NCI-H1105 treated with DMSO at 0.1 percent for 48 hours (cell line): ENCODE measurements at places on chromosomes 3 and 15.

- no peak for DNase-seq
These were observed 31.4 kb upstream of the CTNNB1 start for GRCh38 chr3:41167722-41168497.

GRCh38 chr3:72739531-72740466 is 108.4 kb downstream of the SHQ1 start:
- DNase-seq, result no peak

- no peak for DNase-seq
These were observed 226.6 kb upstream of the TLE3 start for GRCh38 chr15:70324001-70324974.

GRCh38 chr3:151169262-151169947 is 33.6 kb downstream of the GPR171 start:
- no peak for DNase-seq

DNA sequence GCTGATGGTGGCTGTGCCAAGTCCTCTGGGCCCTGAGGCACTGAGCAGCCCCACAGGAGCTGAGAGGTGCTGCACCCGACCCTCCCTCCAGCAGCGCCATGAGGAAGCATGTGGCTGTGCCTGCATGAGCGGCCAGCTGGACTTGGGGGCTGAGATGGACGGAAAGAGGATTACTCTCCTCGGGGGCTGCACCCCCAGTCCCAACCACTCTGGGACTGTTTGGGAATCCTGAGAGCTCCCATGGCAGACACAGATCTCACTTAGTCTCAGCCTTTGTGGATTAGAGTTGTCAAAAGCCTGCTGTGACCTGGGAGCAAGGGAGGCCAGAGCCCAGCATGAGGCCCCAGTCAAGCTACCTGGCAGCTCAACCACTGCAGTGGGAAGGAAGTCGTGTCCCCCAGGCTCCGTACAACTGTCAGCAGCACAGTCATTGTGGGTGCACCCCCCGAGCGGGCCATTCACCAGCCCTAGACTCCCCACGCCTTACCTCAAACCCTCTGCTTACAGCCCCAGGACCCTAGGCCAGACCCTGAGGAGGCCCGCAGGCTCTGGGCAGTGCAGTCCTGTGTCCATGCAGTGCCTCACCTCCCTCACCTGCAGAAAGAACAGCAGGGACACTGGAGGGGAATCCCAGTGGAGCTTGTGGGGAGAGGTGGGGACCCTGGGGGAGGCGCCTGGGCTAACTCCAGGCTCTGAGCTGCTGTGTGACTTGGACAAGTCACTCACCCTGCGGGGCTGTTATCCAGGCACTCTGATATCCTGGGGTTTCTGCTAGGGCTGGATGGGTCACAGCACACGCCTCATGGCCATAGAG is 17.1 kb downstream of the PRR23E start:
- no peak for DNase-seq

- DNase-seq, result no peak
These were observed 79.6 kb downstream of the SOX2 start for GRCh38 chr3:181791056-181791955.

- DNase-seq, result no peak
These were observed 3.0 kb downstream of the KLF13 start for GRCh38 chr15:31329640-31330010.

GRCh38 chr3:182438398-182438797 is 354.9 kb upstream of the ATP11B start:
- DNase-seq, result no peak

GRCh38 chr15:69288531-69289341 is 10.0 kb upstream of the PAQR5 start:
- no peak for DNase-seq

- no peak for DNase-seq
These were observed 1007.2 kb upstream of the ALCAM start for GRCh38 chr3:104359546-104359945.

DNA sequence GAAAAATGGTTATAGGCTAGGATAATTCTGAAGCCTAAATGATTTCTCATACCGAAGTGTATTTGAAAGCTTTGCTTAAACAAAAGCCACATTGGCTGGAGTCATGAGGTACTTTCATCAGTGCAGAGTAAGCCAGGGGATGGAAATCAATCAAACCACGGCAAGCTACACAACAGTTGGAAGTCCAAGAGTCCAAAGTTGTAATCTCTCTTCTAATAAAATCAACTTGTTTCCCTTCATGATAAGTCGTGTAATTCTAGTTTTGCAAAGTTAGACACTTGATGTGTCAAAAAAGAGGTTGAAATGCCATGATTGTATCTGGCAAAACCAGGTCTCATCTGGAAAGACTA is 250.5 kb upstream of the VEPH1 start:
- no peak for DNase-seq

- DNase-seq, result no peak
These were observed 45.2 kb upstream of the CCDC80 start for GRCh38 chr3:112685956-112686799.

DNA sequence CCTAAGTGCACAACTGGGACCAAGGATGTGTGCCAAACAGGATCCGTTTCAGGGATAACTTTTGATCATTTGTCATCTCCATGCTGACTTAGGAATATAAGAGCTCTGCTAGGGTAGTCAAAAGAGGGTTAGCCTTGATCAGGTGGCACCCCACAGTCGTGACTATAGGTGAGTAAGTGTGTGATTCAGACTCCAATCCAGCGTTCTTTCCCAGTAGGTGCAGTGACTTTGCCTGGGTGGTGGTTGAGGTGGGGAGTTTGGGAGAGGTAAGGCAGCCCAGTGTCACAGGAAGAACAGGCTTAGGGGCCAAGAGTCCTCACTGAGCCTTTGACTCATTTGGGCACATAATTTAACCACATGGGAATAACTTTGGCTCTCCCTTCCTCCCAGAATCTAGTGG is 51.0 kb downstream of the CHDH start:
- no peak for DNase-seq

DNA sequence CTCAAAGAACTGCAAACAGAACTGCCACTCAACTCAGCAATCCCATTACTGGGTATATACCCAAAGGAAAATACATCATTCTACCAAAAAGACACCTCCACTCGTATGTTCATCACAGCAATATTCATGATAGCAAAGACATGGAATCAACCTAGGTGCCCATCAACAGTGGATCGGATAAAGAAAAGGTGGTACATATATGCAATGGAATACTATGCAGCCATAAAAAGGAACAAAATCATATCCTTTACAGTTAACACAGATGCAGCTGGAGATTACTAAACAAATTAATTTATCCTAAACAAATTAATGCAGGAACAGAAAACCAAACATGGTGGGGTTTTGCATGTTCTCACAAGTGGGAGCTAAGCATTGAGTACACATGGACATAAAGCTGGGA is 27.3 kb downstream of the MGLL start:
- DNase-seq, result no peak

DNA sequence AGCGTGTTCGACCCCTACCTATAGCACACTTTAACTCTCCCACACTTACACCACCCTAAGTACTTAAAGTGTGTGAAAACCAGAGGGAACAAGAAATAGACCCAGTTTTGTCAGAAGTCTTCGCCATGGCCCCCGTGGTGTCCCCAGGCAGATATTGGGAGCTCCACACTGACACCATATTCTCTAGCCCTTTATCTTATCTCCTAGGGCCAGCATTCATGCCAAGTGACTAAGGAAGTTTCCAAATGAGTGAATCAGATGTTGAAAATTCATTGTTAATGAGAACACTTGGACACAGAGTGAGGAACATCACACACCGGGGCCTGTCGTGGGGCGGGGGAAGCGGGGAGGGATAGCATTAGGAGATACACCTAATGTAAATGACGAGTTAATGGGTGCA is 31.8 kb downstream of the P3H2 start:
- DNase-seq, result no peak

- DNase-seq, result no peak
These were observed 38.7 kb downstream of the THSD4 start for GRCh38 chr15:71153823-71154524.

- no peak for DNase-seq
These were observed 78.4 kb downstream of the CHL1 start for GRCh38 chr3:274927-275326.

GRCh38 chr15:92051716-92052115 is 198.2 kb downstream of the SLCO3A1 start:
- DNase-seq, result no peak

- no peak for DNase-seq
These were observed 21.4 kb downstream of the FEM1B start for GRCh38 chr15:68298882-68299381.

DNA sequence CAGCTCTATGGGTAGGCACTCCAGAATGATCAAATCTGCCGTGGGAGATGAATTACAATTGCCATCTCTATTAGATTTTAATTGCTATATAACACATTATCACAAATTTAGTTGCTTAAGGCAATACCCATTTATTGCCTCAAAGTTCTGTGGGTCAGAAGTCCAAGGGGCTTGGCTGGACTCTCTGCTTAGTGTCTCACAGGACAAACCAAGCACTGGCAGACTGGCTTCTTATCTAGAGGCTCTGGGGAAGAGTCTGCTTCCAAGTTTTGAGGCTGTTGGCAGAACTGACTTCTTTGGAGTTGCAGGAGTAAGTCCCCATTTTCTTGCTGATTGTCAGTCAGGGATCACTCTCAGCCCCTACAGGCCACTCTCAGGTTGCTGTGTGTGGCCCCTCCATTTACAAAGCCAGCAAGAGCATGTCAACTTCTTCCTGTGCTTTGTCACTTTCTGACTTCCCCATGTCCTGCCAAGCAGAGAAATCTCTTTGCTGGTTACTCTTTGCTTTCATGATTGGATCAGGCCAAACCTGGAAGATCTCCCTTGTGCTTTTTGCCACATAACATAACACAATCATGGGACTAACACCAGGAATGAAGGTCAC is 93.5 kb upstream of the PRICKLE2 start:
- no peak for DNase-seq
